ENCODE measurements at places on chromosomes 2 and 18.

GRCh38 chr2:220143336-220143735, 515.9 kb downstream of the SLC4A3 start:
- DNase-seq = no peak

GRCh38 chr2:151637271-151637781, 97.0 kb downstream of the NEB start:
- DNase-seq = peak; percentile 81

GRCh38 chr2:70709275-70710037, 58.5 kb downstream of the ADD2 start:
- no peak for DNase-seq

DNA sequence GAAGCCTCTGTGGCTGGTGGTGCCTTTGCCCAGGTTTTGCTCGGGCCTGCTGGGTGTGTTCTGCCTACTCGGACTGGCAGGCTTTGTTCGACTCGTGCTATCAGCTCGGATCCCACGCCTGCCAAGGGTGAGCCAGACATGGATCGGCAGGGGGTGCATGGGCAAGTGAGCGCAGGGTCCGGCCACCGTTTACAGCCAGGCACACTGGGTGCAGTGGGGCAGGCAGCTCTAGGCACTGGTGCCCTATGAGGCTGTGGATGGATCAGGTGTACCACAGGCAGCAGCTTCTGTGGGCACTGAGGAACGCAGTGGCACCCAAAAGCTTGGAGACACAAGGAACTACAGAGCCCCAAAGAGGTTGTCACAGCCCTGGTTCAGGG, 25.6 kb downstream of the MARCHF7 start:
- no peak for DNase-seq

GRCh38 chr18:13730481-13730880, 4.0 kb downstream of the RNMT start:
- peak; percentile 17 for DNase-seq

- DNase-seq = peak; percentile 72
These were observed 56.7 kb upstream of the ACKR3 start for GRCh38 chr2:236512902-236513435.

GRCh38 chr2:37848451-37848850, 76.6 kb upstream of the RMDN2 start:
- DNase-seq = no peak

GRCh38 chr2:209389171-209389618, 34.7 kb upstream of the MAP2 start:
- DNase-seq = no peak

GRCh38 chr2:217047209-217047608, 187.3 kb upstream of the TNP1 start:
- no peak for DNase-seq

DNA sequence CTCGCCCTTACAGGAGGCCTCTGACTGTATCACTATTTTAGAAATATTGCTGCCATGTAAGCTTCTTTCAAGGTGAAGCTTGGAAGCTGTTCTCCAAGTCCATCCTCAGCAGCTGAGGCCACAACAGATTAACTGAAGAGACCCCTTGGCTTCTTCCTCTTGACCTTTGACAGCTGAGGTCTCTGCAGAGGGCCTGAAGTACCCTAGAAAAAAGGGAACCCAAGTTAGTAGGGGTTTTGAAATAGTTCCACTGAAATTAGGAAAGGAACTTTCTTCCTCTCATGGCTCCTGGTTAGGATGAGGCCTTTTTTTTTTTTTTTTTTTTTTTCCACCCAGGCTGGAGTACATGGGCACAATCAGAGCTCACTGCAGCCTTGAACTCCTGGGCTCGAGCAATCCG, 15.5 kb upstream of the IHH start:
- DNase-seq = no peak

DNA sequence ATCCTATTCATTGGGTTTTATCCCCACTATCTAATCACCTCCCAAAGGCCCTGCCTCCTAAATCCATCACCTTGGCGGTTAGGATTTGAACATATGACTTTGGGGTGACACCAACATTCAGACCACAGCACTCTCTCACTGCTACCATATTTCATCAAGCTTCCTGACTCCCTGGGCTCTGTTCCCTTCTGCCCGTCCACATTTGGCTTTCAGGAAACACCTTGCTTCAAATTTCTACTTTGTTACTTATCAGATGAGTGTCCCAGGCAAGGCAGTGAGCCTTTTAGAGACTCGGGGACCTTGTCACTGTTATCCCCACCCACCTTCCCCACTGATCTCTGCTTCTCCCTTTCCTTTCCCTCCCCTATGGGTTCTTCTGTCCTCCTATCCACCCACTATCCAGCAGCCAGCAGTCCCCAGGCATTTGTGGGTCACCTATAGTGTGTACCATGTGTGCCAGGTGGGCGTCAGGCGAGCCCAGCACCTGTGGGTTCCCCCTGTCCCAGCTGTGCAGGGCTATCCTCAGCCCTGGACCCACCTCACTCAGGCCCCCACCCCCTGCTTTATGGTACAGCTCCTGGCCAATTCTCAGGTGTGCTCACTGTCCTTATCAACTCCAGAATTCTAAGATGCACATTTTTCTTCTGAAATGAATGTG, 230.9 kb downstream of the LOXHD1 start:
- DNase-seq = no peak

DNA sequence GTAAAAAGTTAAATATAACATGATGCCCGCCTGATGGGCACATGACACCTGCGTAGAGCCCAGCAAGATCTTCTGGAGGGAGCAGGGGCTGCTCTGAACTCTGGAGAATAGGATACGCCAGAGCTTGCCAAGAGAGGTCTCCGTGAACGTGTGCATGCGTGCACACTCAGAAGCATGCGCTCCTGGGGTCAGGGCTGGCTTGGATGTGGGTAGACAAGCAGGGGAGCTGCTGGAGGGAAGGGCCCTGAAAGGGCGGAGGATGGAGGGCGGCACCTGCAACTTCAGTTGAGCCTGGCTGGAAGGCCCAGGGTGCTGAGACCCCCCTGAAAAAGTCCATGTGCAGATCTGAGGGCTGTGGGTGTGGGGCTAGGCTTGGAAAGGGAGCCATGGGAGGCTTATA, 828.4 kb upstream of the SALL3 start:
- DNase-seq = no peak

DNA sequence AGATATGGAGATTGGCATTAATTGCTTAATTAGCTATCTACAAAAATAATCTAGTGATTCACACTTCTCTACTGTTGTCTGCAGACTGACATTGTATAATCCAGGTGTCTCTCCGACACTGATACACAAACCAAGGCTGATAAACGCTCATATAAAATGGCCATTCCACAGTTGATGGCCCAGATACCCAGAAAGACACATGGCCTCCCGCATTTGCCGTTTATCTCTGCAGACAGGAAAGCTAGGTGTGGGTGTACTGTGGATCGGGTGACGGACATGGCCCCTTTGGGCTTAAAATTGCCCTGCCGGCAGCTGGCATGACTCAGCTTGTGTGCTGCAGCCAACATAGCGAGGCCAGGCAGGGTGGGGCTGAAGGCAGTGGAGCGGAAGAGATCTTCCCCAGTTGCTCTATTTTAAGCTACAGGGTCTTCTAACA, 18.5 kb downstream of the PMAIP1 start:
- no peak for DNase-seq

GRCh38 chr18:6920099-6920955, 190.8 kb downstream of the ARHGAP28 start:
- no peak for DNase-seq

GRCh38 chr2:230643576-230644291, 68.9 kb upstream of the CAB39 start:
- DNase-seq = peak; percentile 52

- DNase-seq = no peak
These were observed 92.0 kb downstream of the USP40 start for GRCh38 chr2:233474308-233475160.

GRCh38 chr18:13800505-13801259, 23.3 kb upstream of the MC5R start:
- DNase-seq = peak; percentile 9

GRCh38 chr2:64086347-64087082, 57.7 kb downstream of the PELI1 start:
- DNase-seq = no peak

GRCh38 chr2:142100139-142100873, 30.5 kb downstream of the LRP1B start:
- DNase-seq = no peak

DNA sequence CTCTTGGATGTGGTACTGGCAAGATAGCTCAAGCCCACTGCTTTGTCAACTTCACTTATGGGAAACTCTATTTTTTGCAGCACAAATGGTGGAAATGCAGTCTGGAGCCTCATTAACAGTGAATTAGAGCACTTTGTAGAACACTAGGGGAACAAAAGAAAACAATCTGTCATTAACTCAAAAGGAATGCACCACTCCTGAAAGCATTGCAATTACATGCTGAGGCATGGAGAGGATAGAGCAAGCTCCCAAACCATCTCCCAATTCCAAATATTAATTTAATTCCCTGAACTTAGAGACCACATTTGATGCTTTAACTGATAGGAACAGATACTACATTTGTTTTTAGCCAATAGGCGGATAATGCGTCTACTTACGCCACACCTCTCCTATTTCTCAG, 32.8 kb upstream of the TANC1 start:
- no peak for DNase-seq
